ENCODE measurements at places on chromosomes 2 and 18. TPM values are rescaled to one million over a fixed set of nuclear protein-coding genes. Genes with fewer than 3 reads are reported as not detected.

Gene FER1L5
- 0.09 TPM for polyA plus RNA-seq

Gene SLC30A3
- 0.06 TPM for polyA plus RNA-seq

Gene CXCR1
- not detected for polyA plus RNA-seq

Gene CRYGC
- not detected for polyA plus RNA-seq

DNA sequence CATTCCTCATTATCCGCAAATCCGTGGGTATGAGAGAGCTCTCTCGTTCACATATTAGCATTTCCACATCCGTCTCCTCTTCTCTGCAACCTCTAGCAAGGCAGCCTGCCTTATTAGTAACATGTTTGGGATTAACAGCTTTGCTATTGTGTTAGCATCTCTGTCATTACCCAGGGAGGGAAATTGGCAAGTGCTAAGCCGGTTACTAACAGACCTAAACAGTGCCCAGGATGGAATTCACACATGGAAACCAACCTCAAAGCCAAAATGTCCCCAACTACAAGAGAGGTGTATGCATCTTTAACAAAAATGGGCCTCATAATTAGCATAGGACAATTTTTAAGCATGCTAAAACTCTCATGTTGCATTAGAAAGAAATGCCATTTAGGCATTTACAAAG, 309.0 kb upstream of the MEIS1 start:
- no peak for DNase-seq

- DNase-seq: no peak
These were observed 241.8 kb downstream of the AFF3 start for GRCh38 chr2:99900556-99900955.

GRCh38 chr2:13005048-13005447, 288.3 kb downstream of the TRIB2 start:
- DNase-seq: no peak
